ENCODE measurements at places on chromosomes 7 and 10.

GRCh38 chr10:101188942-101189341 lies 40.3 kb downstream of the LBX1 start:
- no peak for DNase-seq

DNA sequence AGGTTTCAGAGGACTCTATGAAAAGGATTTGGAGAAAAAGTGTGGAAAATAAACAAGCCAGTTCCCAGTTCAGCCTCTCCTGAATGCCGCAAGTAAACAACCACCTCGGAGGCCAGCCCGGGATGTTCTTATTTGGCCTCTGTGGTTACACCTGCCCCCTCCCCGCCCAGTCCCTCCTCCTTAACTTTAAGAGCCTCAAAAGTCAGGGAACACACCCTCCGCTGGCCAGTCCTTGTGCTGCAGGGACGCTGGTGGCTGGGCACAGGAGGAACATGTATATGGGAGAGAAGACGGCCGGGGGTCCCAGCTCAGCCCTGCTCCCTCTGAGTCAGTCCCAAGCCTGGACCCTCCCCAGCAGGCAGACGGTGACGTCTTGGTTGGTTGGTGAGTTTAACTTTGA lies 6.1 kb downstream of the CHST3 start:
- DNase-seq: no peak

GRCh38 chr7:45595809-45596664 lies 21.9 kb downstream of the ADCY1 start:
- no peak for DNase-seq

DNA sequence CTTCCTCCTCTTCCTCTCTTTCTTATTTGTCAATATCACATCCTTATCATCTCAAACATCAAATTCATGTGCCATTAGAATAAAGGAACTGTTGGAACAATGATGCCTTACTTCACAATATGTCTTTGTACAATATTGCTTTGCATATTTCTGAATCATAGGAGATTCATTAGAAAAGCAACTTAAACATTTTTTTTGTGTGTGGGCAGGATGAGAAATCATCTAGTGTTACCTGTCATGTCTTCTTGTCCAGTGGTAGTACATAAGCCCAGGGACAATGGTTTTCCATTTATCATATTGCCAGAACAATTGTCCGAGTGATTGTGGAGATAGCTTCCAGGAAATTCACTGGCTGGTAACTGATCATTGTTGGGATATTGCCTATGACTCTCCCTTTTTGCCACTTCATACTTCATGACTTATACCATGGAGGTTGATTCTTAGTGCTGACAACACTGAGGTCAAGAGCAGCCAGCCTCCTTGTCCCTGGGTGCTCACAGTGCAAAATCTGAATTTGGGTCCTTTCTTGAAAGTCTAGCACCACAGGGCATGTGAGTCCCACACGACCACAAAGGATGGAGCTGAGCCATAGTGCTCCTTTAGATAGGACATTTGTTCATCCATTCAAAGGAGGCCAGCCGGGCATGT lies 215.0 kb downstream of the MDFIC start:
- DNase-seq: no peak

DNA sequence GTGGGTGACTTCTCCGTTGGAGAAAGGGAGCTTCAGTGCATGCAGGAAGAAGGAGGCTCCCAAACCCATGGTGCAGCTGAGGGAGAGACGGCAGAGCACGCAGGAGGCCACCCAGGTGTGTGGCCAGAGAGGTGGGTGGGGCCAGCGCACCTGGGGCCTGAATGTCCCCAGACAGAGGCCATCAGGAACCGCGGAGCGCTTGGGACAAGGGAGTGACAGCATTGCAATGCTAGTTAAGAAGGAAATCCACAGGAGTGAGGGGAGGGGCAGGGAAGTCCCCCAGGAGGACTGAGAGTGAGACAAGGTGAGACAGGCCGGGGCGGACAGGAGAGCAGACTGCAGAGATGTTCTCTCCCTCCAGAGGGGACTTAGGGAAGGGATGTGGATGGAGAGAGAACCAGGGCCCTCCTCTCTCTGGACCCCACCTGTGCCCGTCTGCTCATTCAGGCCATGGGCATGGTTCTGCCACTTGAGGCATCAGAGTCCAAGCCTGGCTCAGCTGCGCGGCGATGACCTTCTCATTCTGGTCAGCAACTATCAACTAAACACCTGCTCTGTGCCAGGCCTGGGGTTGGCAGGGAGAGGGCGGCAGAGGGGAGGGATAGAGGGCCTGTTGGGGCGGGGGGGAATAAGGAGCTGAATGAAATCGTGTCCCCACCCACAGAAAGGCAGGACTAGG lies 69.4 kb upstream of the COL13A1 start:
- no peak for DNase-seq

DNA sequence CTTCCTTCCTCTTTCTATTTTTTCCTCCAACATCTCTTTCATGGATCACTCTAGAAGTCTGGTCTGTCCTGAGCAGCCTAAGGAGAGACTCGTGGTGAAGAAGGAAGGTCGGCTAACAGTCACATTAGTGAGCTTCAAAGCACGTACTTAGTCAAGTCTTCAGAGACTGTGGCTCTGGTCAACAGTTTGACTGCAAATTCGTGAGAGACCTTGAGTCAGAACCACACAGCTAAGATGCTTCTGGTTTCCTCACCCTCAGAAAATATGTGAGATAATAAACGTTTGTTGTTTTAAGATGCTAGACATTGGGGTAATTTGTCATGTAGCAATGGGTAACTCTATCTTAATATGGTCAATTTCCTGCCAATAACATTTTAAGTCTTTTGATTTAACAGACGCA lies 126.2 kb upstream of the LRRN3 start:
- no peak for DNase-seq

DNA sequence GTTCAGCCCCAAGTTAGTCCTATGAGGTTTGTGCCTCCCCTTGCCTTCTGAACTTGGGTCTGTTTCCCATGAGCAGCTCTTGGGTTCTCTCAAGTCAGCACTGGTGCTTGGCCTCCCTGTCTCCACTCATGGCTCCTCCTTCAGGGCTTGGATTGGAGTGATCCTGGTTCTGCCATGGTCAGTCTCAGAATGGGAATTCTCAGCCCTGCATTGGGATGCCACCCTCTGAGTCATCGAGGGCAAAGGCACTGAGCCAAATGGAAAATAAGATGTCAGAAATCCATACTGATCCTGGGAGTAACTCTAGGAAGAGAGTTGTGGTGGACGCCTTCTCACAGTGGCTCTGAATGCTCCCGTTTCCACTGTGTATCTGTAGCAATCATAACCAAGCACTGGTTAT lies 233.4 kb upstream of the HABP2 start:
- DNase-seq: no peak

DNA sequence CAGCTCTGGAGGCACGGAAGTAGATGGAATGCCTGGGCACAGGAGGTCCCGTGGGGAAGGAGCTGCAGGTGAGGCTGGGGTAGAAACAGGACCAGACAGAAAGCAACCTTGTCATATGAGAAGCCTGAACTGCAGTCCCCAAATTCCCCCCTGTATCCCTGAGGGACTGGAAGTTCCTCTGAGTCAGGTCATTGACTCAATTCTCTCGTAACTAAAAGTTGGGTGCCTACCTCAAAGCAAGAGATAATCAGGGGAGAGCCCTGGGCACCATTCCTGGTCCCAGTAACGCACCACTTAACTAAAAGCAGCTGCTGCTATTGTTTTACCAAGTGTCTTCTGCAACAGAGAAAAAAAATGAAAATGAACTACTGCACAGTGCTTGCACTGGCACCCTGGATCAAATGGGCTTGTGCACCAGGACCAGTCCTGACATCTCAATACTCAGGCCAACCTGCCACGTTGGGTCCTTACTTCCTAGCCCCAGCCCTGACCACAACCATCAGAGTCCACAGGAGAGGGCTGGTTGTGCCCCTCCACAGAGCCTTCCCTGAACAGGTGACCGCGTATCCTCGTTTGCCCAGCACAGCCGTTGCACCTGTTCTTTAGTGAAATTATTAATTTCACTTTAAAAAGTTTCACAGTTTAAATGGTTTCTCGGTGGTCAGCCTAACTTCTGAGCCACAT lies 79.3 kb downstream of the GRID1 start:
- no peak for DNase-seq
